ENCODE measurements at places on chromosomes 2 and 18.
A peak's percentile ranks its signal among the peaks of the same experiment; 100 is the strongest.

DNA sequence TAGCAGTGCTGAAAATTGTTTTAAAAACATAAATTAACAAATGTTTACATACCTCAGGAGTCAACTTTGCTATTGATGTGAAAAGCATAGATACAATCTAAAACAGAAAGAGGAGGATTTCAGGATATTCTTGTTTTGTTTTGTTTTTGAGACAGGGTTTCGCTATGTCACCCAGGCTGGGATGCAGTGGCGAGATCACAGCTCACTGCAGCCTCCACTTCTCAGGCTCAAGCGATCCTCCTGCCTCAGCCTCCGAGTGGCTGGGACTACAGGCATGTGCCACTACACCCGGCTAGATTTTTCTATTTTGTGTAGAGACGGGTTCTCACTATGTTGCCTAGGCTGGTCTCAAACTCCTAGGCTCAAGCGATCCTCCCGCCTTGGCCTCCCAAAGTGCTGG, 60.6 kb downstream of the C2orf74 start:
- no peak for DNase-seq

GRCh38 chr2:96608469-96609455, 29.4 kb downstream of the KANSL3 start:
- peak; percentile 45 for DNase-seq

DNA sequence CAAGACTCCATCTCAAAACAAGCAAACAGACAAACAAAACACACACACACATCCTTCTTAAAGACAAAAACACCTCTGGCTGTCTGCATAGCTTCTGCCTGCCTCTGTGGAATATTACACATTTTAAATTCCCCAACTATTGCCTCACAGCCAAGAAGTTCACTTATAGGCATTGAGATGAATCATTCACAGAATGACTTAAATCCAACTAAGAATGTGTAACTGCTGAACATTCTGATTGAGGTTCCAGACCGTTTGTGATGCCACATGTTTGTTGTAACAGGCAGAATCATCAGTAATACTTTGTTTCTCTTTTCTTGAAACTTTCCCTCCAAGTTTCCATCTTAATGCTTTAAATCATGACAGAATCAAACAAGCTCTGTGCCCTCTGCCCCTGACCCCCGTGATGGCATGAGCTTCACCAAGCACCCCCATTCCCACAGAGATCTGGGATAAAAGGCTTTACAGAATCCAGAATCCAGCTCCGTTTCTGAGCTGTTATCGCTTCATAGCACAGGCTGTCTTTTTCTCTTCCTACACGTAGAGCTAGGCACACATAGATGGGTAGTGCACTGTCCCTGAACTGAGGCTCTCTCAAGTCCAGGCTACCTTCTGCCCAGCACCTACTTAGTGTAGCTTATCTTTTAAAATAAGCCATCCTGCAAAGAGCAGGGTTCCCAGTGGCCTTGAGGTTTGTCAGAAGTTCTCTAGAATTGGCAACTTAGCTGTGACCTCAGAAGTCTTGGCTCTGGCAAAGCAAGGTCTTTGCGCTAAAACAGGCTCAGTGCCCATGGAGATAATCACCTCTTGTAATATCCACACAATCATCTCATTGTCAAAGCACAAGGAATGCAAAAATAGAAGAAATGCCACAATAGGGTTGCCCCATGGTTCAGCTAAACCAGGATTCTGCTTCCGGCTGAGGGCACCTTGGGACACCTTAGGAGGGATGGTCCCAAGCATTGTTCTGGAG, 32.9 kb downstream of the EPAS1 start:
- DNase-seq: no peak

GRCh38 chr2:111105926-111106325, 14.8 kb upstream of the BCL2L11 start:
- DNase-seq: no peak

- DNase-seq: no peak
Measured at GRCh38 chr2:79191816-79192215, 32.3 kb upstream of the REG3A start.

GRCh38 chr18:27501671-27502070, 316.6 kb upstream of the CHST9 start:
- DNase-seq: no peak
